Fibroblast of lung (primary cell): ENCODE measurements at places on chromosomes 1 and 21. TPM values are rescaled to one million over a fixed set of nuclear protein-coding genes. Genes with fewer than 3 reads are reported as not detected.

BCAN gene
- total RNA-seq = under 0.01 TPM in 1 of 2 replicates, not detected in the other

DNA sequence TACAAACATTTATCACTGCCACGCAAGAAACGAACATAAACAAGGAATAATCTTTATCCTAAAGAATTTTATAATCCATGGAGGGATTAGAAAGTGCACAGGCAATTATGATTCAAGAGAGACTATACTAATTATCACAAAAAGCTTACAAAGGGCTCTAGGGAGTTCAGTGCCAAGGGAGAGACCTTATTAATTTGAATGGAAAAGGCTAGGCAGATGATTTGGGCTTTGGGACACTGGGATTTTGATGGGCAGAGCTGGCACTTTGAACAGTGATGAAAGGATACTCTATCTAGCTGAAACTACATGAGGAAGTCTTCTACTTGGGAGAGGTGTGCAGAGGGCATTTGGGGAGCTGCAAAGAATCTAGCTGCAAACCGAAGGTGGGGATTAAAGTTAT lies 48.9 kb upstream of the IVNS1ABP start:
- no peak for DNase-seq
- H3K4me3 ChIP-seq = no peak overlapping the region
- no peaks in the 10 kb centered on the region for H3K4me1 ChIP-seq
- H3K27ac ChIP-seq = no peak overlapping the region

GRCh38 chr1:169261884-169262283 lies 105.7 kb downstream of the NME7 start:
- H3K36me3 ChIP-seq = no peaks in the 10 kb centered on the region
- no peak overlapping the region for H3K4me3 ChIP-seq
- no peaks in the 10 kb centered on the region for H3K27me3 ChIP-seq
- no peak for DNase-seq

FCGR2B gene
- not detected in 2 replicates for total RNA-seq

EIF3I gene
- total RNA-seq = 246 and 277 TPM in 2 replicates

ZBTB7B gene
- total RNA-seq = 12.3 and 19.3 TPM in 2 replicates

DNA sequence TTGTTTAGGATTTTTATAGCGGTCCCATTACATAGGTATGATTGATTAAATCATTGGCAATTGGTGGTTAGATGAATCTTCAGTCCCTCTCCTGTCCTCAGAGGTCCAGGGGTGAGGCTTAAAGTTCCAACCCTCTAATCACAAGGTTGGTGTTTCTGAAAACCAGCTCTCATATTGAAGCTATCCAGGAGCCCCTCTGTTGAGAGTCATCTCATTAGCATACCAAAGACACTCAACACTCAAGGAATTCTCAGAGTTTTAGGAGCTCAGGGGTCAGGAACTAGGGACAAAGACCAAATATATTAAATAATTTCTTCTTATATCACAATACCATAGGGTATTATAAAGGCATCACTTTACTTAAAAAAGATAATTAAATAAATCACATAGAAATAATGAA lies 23.3 kb downstream of the FCRL2 start:
- DNase-seq = no peak
- no peak overlapping the region for H3K4me3 ChIP-seq
- H3K27me3 ChIP-seq = no peaks in the 10 kb centered on the region
- H3K36me3 ChIP-seq = no peaks in the 10 kb centered on the region
